ENCODE measurements at places on chromosomes 1 and 21.

GRCh38 chr21:34668803-34669148 is at the start of gene CLIC6:
CLIC6 (plus strand) TSS chr21:34668994; CDS start chr21:34669389, 395 bp downstream.
- no peak for DNase-seq

- no peak for DNase-seq
Measured at GRCh38 chr21:35850029-35850428, 210.3 kb downstream of the SETD4 start.

DNA sequence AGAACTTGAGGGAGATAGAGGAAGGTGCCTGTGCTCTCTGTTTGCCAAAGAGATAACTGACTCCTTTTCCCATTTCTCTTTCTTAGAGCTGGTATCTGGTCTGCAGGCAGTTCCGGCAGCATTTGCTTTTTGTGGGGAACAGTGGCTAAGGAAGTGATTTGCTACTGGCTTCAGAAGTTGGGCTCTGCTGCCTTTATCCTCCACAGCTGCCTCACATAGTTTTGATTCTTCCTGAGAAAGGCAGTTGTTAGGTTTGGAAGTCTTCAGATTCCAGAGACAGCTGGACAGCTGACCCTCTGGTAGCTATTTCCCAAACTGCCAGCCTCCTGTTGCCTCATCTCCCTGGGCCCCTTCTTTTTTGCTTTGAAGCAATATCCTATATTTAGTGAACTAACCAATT is 62.6 kb upstream of the MACF1 start:
- DNase-seq: no peak

DNA sequence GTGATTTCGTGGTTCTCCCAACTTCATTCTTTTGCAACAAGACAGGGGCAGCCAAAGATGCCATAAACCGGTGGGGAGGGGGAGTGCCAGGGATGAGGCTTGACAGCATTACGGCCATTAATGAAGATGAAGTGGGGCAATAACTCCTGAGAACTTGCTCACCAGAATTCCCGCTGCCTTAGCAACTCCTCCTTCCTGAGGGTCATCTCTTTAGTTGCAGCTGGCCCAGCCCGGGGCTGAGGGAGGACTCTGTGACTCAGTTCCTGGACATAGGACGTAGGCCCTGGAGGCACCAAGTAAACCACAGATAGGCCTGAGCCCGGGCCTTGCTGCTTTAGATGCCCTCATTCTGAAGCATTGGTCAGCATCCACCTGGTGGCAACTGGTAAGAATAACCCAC is 330.2 kb downstream of the RRAGC start:
- no peak for DNase-seq

GRCh38 chr1:5901841-5902240 is 90.4 kb downstream of the NPHP4 start:
- DNase-seq: no peak

GRCh38 chr21:29231756-29232529 is 66.8 kb upstream of the BACH1 start:
- no peak for DNase-seq

DNA sequence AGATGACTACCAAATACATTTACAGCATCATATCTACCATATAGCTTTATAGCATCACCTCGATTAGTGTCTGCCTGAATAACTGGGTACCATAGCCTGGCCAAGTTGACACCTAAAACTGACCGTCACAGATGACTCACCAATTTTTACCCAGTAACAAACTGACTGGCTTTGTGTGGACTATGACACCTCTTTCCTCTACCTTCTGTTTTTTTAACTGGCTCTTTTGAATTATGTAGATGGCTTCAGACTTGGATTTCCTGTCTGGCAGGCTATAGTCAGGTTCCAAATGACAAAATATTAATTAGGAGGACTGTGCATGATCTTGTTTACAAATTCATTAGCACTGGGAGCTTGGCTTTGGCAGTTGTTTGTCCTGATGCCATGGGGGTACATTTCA is 360.3 kb downstream of the TGFB2 start:
- DNase-seq: no peak

GRCh38 chr1:95080446-95080845 is 7.7 kb upstream of the ALG14 start:
- no peak for DNase-seq

DNA sequence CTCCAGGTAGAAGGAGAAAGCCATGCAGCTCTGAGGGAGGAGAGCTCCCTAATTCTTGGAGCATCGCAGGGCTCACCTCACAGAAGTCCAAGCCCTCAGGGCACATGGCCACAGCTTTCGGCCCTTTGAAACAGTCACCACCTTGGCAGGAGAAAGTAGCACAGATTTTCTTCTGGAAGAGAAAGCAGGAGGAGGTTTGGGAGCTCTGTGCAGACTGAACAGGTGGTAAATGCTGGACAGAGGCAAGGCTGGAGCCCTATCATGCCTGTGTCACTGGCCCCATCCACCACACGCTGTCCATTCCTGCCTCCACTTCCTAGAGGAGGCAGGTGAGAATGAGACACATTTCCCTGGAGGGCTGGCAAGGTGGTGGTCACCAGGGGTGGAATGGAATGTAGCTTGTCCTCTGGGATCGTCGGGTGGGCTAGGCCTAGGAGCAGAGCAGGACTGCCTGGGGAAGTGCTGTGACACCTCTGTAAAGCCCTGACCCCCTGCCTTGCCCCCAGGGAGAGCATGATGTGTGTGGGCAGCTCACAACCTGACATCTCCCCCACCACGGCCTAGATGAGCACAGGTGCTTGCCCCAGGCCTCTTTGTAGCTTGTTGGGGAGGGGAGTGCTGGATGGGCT is 2.8 kb upstream of the INPP5B start:
- no peak for DNase-seq

DNA sequence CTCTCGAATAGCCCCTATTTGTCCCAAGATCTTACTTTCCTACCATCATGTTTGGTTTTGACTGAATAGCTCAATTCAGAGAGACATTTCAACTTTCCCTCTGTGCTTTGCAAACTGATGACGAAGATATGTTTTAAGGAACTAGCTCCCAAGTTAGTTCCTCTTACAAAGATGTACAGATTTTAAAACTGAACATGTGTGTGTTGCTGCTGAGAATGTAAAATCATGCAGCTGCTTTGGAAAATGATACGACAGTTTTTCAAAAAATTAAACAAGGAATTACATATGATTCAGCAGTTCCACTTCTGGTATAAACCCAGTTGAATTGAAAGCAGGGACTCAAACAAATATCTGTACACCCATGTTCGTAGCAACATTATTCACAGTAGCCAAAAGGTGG is 33.6 kb downstream of the KIF26B start:
- no peak for DNase-seq

DNA sequence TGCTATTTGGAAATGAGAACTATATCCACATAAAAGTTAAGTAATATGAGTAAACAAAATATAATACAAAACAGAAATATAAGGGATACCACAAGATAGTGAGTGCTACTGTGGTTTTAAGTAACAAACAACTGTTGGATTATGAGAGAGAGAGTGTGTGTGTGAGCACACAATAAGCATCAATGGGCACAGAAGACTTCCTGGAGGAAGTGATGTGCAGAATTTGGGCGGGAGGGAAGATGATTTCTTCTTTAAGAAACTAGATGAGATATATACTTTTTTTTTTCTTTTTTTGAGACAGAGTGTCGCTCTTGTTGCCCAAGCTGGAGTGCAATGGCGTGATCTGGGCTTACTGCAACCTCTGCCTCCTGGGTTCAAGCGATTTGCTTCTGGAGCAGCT is 7.9 kb upstream of the IER5 start:
- no peak for DNase-seq

DNA sequence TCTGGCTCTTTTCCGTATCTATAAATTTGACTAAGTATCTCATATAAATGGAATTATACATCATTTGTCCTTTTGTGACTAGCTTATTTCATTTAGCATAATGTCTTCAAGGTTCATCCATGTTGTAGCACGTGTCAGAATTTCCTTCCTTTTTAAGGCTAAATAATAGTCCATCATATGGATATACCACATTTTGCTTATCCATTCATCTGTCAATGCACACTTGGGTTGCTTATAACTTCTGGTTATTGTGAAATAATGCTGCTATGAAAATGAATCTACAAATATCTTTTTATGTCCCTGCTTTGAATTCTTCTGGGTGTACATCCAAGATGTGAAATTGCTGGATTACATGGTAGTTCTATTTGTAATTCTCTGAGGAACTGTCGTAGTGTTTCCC is 119.6 kb downstream of the RHOU start:
- DNase-seq: no peak

DNA sequence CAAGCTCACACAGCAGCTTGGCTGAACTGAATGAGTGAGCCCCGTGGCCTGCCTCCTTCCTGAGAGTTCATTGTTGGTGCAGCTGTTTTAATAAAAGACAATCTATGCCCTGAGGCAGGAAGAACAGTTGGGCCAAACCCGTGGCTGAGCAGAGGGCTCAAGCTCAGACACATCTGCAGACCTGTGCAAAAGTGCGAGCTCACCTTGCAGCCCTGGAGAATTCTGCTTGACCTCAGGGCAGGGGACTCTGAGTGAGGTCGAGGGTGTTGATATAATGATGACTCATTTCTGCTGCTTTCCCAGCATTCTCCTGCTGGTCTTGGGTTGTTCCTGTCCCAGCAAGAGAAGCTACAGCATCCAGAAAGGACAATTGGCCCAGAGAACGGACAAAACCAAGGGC is 61.0 kb downstream of the ATP5PO start:
- no peak for DNase-seq
